ENCODE measurements at places on chromosomes 5 and 9.

GRCh38 chr5:132380741-132381140 lies 11.2 kb downstream of the SLC22A5 start:
- no peak for DNase-seq

DNA sequence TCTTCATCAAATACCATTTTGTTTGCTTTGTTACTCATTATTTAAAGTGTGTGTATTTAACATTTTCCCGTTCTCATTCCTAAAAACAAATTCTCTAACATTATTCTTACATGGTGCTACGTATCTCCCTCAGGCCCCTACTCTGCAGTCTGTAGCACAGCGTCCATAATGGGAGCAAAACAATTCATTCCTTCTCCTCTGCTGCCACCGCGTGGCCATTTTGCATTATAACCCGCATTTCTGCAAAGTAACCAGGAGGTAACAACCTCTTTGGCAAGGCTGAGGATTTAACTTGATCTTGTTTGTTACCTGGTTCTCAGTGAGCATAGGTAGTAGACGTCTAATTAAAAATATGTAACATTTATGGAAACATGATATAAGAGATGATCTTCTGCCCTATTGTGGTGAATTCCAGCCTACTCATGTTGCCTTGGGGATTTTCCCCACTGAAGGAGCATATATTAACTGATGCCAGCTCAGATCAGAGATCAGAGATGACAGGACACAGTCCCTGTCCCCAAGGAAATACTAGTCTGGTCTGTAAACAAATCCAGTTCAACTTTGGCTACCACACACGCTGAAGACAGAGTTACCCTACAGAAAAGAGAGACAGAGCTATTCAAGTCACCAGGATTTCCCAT lies 10.5 kb downstream of the OR1K1 start:
- DNase-seq = peak; percentile 90

GRCh38 chr5:10420932-10421331 lies 20.7 kb upstream of the ROPN1L start:
- DNase-seq = no peak

DNA sequence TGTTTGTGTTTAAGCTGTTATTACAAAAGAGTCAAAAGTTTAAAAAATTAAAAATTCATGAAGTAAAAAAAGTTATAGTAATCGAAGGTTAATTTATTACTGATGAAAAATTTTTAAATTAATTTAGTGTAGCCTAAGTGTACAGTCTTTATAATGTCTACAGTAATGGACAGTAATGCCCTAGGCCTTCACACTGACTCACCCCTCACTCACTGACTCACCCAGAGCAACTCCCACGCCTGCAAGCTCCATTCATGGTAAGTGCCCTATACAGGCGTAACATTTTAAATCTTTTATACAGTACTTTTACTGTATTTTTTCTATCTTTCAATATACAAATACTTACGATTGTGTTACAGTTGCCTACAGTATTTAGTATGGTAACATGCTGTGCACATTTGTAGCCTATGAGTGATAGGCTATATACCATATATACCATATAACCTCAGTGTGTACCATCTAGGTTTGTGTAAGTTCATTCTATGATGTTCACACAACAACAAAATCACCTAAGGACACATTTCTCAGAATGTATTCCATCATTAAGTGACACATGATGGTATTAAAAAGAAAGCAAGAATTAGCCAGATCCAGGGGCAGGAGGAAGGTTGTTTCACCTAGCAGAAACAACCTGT lies 40.1 kb downstream of the DCAF10 start:
- DNase-seq = no peak

- peak; percentile 26 for DNase-seq
These were observed 49.3 kb upstream of the ZNF366 start for GRCh38 chr5:72556351-72557166.

- no peak for DNase-seq
These were observed 6.6 kb upstream of the TEX53 start for GRCh38 chr9:114664181-114664580.

DNA sequence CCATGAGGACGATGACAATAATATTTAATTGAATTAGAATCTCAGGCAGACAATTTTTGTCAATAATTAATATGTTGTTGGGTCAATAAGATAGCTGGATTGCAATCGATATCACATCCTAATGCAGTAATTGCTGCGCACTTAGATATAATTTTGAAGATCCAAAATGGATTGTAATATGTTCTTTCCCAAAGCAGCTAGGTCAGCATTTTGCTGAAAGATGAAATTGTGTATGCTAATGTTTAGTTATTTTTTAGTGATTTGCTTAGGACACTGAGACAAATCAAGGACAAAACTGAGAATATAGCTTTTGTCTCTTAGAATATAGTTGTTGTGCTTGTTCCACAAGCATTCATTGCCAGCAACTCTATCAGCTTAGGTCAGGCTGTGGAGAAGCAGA lies 389.9 kb downstream of the MTRR start:
- no peak for DNase-seq

DNA sequence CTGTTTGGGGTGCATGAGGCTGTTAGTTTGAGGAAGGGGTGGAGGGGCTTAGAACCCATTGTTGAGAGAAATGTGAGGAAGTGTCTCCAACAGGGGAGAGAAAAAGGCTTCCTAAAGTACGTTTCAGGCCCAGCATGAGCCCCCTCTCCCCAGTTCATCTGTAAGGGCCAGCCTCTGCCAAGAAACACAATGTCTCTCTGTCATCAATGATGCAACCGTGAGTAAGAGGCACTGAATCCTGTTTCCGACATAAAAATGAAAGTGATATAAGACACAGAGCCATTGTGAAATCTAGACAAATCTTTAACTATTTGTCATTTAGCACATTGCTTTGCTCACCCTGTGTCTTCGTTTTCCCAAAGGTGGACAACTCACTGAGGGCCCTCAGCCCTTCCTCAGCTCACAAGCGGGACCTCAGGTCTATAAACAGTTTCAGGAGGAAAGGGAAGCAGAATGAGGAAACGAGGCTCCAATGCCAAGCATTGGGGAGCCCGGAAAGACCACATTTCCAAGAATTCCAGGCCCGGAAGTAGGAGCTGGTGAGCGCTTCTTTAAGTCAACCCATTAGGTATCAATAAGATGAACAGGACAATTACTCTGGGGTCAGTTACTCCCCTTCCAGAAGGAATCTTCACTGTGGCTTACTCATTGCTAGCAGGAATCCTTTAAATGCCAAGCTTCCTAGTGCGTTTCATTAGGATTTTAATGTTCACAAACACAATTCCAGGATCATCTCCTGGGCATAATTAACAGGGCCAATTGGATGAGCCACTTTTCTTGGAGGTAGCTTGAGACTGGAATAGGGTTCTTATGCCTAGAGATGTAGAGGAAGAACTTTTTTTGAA lies 59.0 kb upstream of the KLF4 start:
- DNase-seq = peak; percentile 2

- DNase-seq = no peak
These were observed 961.3 kb upstream of the CTNND2 start for GRCh38 chr5:12865529-12865928.

DNA sequence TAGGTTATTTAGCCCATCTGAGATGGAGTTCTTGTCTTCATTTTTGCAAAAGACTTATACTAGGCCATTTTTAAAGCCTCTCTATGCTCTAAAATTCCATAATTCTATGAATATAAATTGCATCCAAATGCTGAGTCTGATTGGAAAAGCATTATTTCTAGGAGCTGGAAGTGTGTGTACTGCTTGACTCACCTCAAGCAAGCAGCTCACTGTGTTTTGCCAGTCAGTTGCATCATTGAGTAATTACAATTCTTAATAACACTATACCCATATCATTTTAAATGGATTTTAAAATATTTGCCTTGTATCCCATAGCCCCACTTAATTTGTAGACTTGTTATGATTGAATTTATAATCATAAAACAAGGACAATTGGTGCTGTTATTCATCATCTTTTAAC lies 161.0 kb downstream of the PAM start:
- no peak for DNase-seq

DNA sequence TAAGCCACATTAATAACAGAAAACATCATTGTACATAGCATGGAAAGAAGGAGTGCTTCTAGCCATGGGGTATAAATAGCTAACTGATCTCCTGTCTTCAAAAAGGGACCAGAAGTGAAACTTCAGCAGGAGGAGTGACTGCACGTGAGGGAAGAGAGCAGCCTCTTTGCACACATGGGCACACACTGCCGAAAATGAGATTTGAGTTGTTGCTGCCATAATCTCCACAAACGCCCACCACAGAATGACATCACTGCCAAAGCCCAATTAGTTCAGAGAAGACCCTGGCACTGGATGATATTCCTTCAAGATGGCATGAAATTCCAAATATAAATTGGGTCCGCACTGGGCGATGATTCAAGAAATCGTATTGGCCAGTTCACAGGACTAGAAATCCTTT lies 238.9 kb upstream of the NR4A3 start:
- no peak for DNase-seq

- no peak for DNase-seq
These were observed 218.4 kb downstream of the FSTL4 start for GRCh38 chr5:133393776-133394476.

GRCh38 chr9:98067184-98067583 lies 10.7 kb downstream of the NANS start:
- DNase-seq = no peak

GRCh38 chr5:91211997-91212713 lies 171.0 kb downstream of the ARRDC3 start:
- no peak for DNase-seq

DNA sequence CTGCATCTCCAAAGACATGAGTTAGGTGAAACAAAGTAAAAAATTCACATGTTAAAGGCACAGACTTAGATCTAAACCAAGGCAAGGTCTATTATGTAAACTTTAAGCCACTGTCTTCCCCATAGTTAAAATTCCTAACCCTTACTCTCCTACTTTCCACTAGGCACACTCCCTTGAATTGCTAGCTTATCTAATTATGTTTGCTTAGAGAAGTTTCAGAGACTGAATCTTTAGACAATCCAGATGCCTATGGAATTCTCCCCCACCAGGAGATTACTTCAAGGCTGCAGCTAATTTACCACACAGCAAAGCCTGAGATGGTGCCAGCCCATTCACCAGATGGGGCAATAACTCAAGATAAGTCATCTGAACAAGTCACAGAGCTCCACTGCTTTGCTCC lies 803.1 kb upstream of the COX7C start:
- no peak for DNase-seq
